Activated CD4-positive, alpha-beta T cell treated with anti-CD3 and anti-CD28 coated beads, Interleukin-2, amount 50 U/mL, for 48 hours (primary cell): ENCODE measurements at places on chromosomes 5 and 9.

DNA sequence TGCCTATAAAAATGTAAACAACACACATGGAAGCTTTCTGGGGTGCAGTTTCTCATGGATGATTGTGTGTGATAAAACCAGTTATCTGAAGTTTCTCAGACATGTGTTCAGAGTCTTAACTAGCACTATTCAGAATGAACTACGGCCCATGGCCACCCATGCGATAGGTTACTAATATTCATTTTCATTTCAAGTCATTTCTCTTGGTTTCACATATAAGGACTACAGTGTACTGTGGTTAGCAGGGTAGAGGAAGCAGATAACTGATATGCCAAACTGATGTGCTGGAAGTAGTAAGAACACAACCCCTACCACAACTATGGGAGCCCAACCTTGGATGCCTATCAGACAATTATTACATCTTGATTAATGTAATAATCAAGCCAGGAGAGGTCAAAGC lies 372.1 kb downstream of the DTWD2 start:
- DNase-seq: no peak

DNA sequence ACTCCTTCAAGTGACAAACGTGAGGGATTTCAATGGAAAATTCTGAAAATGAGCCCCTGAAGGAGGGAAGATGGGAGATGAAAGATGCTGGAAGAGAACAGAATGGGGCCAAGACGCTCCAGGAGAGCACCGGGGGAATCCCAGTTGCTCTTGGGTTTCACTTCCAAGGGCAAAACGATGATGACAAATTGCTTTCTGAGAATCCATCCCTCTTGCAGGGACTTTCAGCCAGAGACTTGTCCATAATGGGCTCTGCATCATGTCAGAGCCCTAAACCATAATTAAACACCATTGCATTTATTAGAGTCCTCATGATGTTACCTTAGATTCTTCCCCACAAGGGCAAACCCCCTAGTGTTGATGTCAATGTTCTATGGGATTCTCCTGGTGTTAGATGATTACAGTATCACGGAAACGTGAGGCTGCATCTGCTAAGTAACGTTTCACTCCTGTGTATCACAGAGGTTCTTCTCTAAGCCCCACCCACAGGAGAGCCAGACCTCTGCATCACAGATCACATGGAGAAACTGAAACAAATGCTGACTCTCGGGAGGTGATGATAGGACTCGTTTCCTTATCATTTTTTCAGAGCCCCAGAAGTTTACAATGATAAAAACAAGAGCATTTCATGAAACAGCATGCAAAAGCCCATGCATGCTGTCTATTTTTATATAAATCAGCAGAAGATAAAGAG lies 114.4 kb downstream of the TENT4A start:
- peak; percentile 38 for DNase-seq

DNA sequence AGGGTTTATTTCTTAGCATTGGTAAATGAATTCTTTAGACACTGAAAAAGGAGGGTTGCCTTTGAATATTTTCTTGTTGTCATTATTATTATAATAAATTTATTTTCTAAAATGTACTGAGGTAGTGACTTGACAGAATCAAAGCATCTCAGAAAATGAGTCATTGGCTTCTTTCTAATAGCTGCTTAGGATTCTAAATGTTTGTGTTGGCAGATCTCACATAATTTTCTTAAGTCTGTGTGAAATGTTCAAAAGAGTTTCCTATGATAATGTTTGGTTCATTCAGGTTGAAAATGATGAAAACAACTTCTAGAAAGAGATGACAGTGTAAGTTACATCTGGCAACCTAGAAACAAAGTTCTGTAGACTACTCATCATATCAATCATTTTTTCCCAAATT lies 69.7 kb downstream of the SH3GL2 start:
- no peak for DNase-seq

DNA sequence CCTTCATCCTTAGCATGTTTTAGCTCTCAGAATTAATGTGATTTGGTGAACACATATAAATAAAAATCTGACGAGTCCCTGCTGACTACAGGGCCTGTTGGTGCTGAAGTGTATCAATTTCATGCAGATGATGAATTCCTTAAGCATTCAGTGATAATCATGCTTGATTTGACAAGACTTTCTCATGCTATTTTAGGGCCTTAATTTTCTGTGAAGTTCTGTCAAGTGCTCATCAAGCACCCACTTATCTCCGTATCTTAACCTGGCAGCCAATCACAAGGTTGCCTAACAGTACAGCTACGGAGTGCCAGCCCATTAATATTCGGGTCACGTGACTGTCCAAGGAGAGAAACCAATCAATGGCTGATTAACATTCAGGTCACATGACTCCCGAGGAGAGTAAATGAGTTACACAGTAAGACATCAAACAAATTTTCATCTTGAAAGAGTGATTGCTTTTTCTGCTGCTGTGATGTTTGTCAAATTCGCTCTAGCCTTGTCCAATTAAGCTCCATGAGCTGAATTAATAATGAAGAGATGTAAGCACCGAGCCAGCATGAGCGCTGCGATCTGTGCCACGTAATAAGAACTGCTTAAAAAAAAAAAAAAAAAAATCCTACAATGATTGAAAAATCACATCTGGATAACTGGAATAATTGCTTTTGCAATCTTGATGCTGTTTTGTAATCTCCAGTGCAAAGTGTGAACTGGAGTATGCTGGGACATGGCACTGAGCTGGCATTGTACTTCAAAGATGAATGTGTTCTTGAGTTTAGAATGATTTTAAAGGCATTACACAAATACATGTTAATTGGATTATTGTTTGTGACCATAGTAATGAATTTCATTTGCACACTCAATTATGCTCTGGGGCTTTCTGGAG lies 104.3 kb upstream of the SPATA31D4 start:
- no peak for DNase-seq

DNA sequence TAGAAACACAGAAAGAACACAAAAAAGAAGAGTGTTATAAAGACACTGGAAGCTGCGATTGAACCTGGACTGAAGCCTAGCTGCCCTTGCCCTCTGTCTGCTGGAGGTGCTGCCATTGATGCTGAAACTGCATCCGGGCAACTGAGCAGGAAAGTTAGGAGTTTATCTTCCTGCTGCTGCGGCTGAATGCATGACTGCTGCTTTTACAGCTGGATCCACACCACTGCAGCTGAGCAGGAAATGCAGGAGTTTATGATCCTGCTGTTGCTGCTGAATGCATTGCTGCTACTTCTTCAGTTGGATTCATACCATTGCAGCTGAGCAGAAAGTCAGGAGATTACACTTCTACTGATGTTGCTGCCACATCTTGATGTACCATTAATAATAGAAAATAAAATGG lies 21.8 kb upstream of the JAKMIP2 start:
- DNase-seq: no peak
